ENCODE measurements at places on chromosomes 4 and X.

- DNase-seq = peak; percentile 35
Measured at GRCh38 chrX:84729809-84730208, 227.6 kb upstream of the HDX start.

DNA sequence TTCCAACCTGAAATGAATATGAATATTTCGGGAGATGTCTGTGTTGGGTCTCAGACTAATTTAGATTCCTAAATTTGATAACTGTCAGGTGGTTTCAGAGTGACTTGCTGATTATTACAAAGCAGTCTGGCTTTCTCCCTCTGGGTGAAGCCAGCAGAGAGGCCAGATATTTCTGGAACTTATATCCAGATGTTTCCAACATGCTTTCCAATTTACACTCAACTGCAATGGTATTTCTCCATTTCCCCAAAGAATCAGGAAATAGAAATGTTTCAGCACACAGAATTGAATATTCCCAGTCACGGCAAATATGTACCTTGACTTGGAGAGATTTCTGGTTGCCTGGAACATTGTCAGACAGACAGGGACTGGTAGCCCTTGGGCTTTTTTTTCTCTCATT lies 48.5 kb upstream of the EGFL6 start:
- DNase-seq = peak; percentile 82

GRCh38 chr4:7352486-7352885 lies 82.2 kb downstream of the PSAPL1 start:
- DNase-seq = no peak

GRCh38 chr4:24894243-24894642 lies 18.6 kb downstream of the CCDC149 start:
- no peak for DNase-seq

GRCh38 chrX:16258882-16259281 lies 91.6 kb downstream of the MAGEB17 start:
- no peak for DNase-seq

DNA sequence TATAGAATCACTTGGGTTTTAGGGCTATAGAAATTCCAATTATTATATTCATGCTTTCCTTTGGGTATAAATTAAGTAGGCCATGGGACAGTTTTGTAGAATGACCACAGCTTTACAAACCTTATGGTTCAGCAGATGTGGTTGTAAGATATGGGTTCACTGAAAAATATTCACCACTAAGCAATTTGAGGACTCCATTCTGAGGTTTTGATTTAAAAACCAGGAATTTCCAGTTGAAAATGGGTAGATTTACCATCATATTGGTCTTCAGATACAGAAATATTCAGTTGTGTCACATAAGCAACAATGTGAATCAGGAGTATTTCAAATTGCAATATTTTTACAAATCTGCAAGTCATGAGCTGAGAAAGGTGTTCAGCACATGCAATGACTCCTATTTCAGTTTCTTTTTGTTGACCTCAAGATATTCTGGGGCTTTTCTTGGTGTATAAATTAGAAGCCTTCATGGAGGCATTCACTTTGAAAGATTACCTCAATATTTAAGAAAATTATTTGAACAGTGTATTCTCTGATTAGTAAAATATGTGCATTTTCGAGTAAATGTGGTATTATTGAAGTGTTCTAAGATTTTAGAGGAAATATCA lies 218.4 kb upstream of the HCCS start:
- peak; percentile 72 for DNase-seq

GRCh38 chrX:23817979-23818336 lies 35.0 kb downstream of the SAT1 start:
- no peak for DNase-seq

DNA sequence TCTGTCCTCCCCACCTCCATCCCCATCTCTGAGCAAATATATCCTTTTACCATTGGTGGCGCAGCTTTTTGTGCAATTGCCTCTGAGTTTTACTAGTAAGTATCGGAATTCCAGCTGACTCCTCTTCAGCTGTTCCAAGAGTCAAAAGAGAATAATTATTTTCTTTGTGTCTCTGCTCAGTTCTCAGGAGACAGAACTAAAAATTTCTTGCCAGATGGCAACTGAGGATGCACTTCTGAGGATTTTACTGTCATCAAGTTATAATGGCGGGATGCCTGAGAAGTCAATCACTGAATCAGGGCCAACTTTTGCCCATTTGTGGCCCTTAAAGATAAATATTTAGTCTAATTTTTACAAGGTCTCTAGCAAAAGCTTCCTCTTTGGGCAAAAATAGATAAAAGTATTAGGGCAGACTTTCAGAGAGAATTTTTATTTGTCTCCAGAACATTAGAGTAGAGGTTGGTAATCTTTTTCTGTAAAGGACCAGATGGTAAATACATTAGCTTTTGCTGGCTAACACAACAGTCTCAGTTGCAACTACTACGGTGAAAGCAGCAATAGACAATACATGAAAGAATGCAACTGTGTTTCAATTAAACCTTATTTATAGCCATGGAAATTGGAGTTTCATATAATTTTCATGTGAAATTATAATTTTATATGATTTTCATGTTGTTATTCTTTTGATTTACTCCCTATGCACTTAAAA lies 15.6 kb upstream of the ADGRA3 start:
- DNase-seq = no peak

- DNase-seq = no peak
Measured at GRCh38 chr4:151182455-151182996, 83.1 kb downstream of the RPS3A start.

GRCh38 chrX:93637591-93637990 lies 35.8 kb downstream of the NAP1L3 start:
- DNase-seq = no peak

DNA sequence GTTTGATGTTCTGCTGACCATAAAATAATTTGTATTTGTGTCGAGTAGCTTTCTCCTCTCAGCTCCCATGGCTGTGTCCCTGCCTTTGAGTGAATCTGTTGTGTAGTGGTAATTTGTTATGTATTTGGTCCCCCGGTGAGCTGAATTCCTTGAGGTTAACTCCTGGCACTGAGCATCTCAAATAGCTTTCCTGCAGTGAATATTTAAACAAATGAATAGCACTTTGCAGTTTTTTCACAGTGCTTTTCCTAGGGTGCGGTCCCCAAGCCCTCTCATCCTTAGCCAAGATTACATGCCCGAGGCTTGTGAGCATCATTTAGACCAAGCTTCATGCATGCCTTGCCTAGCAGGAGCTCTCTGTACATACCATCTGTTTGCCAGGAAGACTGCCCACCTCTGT lies 74.2 kb downstream of the CLDN34 start:
- DNase-seq = peak; percentile 77

DNA sequence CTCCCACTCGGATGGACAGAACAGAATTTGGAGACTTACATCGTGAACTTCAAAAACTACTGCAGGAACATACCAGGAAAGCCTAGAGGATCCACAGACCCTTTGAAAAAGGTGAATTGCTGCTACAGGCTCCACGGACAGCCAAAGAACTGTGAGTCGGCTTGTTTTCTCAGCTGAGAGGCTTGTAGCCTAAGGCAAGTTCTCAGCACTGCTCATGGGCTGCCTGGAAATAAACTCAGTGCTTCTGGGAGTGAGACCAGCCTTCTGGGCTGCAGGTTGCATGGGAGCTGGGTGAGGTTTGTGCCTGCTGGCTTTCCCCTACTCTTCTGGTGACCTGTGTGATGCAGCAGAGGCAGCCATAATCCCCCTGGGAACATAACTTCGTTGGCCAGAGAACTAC lies 1397.6 kb downstream of the FAM133A start:
- DNase-seq = no peak

GRCh38 chr4:111066447-111066846 lies 443.6 kb upstream of the PITX2 start:
- peak; percentile 48 for DNase-seq

DNA sequence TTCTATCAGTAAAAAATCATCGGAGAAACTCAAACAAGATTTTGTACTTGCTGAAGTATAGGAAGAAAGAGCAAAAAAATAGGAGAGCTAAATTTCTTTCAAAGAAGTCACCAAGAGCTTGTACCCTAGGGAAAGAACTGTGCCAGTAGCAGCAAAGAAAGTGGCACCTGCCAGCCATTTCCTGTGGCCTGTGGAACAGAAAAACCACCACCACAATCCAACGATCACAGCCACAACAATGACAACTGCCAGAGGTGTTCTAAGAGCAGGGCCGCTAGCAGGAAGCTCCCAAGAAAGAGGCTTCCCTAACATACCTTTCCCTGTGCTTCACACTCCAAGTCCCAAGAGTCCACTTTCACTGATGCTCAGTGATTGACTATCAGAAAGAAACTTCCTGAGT lies 266.1 kb upstream of the GPC4 start:
- no peak for DNase-seq

DNA sequence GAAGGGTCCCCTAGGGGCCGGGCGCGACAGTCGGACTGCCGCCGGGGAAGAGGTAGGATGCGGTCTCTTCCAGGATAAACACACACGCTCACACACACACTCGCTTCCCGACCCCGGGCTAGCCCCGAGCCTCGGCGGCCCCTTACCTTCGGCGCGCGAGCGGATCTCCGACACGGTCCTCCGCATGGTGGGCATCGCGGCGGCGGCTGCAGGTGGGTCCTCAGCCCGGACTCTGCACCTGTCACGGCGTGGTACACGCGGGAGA lies 294 bp downstream of the ATP8A1 start:
- DNase-seq = no peak

DNA sequence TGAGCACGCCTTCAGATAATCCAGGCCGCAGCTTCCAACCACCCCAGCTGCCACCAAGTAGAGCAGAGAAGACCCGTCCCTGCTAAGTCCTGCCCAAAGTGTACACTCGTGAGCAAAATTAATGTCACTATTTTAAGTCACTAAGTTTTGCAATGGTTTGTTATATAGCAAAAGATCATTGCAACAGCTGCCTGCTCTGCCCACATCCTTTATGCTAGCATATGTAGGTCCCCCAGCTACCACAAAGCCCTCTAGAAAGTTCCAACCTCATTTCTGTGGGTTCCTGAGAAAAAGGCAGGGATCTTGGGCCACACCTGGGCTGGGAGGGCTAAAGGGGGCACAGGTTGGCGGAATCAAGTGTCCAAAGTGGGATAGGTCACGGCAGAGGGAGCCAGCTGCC lies 346.9 kb downstream of the BCOR start:
- DNase-seq = no peak

GRCh38 chr4:56240554-56241174 lies 146.6 kb downstream of the AASDH start:
- DNase-seq = peak; percentile 11

- no peak for DNase-seq
Measured at GRCh38 chrX:1334854-1335253, 1.7 kb upstream of the IL3RA start.

- DNase-seq = no peak
Measured at GRCh38 chrX:130224810-130225209, 43.9 kb downstream of the ZNF280C start.

- no peak for DNase-seq
Measured at GRCh38 chr4:41935652-41936021, 408 bp downstream of the TMEM33 start.

GRCh38 chr4:165668694-165669093 lies 204.3 kb upstream of the TLL1 start:
- DNase-seq = peak; percentile 29

DNA sequence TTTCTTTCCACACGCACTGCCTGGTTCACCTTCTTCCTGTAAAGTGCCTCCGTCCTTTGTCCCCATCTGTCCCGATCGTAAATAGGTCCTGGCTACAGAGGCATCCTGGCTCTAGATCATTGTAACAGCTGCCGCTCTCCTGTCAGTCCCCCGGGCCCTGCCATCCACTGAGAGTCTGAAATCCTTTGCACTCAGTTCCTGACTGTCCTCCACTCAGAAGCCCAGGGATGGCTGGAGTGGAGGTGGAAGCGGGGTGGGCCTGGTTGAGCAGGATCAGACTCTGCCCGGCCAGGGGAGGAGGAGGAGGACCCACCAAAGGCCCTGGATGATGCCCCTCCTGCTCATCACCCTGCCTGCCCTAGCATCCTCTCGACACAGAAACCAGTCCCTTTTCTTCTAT lies 29.8 kb downstream of the PIGG start:
- no peak for DNase-seq

DNA sequence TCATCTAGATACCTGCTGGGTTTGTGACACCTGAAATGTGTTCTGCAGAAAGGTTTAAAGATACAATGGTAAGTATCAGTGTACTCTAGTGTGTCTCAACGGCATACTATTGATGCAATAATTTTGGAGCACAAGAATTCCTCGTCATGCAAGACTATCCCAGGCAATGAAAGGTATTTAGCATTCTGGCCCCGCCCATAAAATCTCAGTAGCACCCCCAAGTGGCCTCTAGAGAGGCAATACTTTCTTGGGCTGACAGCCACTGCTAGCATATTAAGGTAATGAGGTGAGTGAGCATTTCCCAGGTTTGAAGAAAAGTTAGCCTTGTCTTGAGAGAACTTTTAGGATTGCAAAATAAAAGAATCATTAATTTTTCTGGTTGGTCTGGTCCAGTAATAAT lies 24.0 kb downstream of the TAB3 start:
- DNase-seq = peak; percentile 1

DNA sequence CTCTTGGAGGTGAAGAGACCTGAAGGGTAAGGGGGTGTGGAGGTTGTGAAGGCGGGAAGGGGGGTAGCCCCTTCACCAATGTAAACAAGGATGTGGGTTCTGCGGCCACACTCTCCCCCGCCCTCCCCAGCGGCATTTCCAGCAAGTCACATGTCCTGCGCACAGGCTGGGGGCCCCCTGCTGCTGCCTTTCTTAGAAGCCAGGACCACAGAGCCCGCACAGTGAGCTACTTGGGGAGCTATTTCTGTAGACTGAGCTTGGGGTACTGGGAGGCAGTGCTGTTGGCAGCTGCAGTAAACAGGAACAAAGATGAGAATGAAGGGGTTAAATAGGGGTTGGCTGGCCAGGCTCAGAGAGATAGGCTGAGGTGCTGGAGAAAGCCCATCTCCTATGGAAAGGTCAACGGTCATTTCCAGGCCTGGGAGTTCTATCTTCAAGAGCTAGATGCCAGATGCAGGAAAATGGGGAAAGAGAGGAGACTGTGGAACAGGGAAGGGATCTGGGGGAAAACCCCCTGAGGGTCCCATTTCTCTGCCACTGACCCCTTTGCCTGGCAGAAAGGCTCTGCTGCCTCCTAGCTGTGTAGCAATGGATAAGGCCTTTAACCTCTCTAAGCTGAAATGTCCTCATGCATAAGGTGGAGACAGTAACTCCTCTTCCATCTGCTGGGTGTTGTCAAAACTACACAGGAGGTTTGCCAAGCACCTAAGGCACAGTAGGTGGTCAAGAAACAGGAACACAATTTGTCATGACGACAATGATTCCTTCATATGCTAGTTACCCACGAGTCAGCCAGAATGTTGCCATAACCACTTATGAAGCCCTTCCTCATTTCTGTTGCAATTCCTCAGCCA lies 18.5 kb upstream of the PIM2 start:
- peak; percentile 54 for DNase-seq

DNA sequence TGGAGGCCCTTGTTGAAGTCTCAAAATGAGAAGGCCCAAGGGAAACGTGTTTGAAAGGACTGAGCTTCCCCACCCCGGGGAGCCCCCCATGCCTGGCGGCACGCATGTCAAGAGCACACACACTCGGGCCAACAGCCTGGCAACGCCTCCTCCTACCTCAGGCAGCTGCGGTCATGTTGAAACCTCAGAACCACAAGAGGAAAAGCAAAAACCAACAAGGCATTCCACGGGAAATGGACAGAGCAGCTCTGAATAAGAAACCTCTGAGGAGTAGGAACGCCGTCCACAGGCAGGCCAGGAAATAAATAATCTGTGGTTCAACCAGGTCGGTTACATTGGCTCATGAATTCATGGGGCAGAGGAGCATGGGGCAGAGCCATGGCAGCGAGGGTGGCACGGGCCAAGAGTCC lies 95.7 kb upstream of the AFAP1 start:
- DNase-seq = peak; percentile 68

GRCh38 chrX:48538641-48539344 lies 721 bp upstream of the TBC1D25 start:
- no peak for DNase-seq

Measured in fibroblast of skin of scalp (primary cell).